Smooth muscle cell of the coronary artery (primary cell): ENCODE measurements at places on chromosomes 2 and 18. TPM values are rescaled to one million over a fixed set of nuclear protein-coding genes. Genes with fewer than 3 reads are reported as not detected.

The FBXO48 gene
- 0.15 and 0.23 TPM in 2 replicates for total RNA-seq

The PSMA8 gene
- not detected in 2 replicates for total RNA-seq

The AKAIN1 gene
- total RNA-seq = not detected in 2 replicates

The GKN1 gene
- total RNA-seq = not detected in 2 replicates

The ALPI gene
- total RNA-seq = not detected in 2 replicates

The PAX8 gene
- 0.35 TPM in 1 of 2 replicates, not detected in the other for total RNA-seq

The EIF4E2 gene
- 165 and 166 TPM in 2 replicates for total RNA-seq

The ZNF396 gene
- total RNA-seq = 0.59 and 1.6 TPM in 2 replicates

The HOXD4 gene
- 0.08 TPM in 1 of 2 replicates, not detected in the other for total RNA-seq

The PLCL1 gene
- 2.5 and 15.6 TPM in 2 replicates for total RNA-seq

The TRIM43 gene
- not detected in 2 replicates for total RNA-seq

The CUL3 gene
- total RNA-seq = 41.0 and 51.8 TPM in 2 replicates

The CROCC2 gene
- total RNA-seq = 0.12 TPM in 1 of 2 replicates, not detected in the other
